ENCODE measurements at places on chromosomes 6 and 20. TPM values are rescaled to one million over a fixed set of nuclear protein-coding genes. Genes with fewer than 3 reads are reported as not detected.

DNA sequence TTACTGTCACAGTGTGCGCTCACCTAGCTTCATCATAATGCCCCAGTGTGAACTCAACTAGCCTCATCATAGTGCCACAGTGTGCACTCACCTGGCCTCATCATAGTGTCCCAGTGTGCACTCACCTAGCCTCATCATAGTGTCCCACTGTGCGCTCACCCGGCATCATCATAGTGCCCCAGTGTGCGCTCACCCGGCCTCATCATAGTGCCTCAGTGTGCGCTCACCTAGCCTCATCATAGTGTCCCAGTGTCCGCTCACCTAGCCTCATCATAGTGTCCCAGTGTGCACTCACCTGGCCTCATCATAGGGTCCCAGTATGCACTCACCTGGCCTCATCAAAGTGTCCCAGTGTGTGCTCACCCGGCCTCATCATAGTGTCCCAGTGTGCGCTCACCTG is 10.6 kb downstream of the TMEM242 start:
- no peak for DNase-seq

GRCh38 chr6:61977947-61978346 is 308.1 kb downstream of the KHDRBS2 start:
- no peak for DNase-seq

DNA sequence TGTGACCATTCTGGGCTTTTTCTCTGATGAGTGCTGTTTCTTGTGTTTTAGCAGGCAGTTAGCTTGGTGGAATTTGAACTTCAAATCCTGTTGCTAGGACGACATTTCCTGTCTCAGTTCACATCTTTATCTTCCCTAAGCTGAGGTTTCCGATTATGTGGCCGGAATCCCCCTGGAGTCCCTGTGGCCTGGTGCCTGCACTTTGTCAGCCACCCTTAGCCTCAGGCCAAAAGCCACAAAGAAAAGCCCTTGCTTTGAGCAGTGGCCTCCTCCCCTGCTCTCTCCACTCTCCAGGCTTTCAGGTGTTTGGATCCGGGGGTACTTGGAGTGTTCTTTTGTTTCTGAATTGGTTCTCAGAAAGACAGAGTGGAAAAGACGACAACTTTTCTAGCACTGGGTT is 59.9 kb upstream of the PMEPA1 start:
- DNase-seq = no peak

DNA sequence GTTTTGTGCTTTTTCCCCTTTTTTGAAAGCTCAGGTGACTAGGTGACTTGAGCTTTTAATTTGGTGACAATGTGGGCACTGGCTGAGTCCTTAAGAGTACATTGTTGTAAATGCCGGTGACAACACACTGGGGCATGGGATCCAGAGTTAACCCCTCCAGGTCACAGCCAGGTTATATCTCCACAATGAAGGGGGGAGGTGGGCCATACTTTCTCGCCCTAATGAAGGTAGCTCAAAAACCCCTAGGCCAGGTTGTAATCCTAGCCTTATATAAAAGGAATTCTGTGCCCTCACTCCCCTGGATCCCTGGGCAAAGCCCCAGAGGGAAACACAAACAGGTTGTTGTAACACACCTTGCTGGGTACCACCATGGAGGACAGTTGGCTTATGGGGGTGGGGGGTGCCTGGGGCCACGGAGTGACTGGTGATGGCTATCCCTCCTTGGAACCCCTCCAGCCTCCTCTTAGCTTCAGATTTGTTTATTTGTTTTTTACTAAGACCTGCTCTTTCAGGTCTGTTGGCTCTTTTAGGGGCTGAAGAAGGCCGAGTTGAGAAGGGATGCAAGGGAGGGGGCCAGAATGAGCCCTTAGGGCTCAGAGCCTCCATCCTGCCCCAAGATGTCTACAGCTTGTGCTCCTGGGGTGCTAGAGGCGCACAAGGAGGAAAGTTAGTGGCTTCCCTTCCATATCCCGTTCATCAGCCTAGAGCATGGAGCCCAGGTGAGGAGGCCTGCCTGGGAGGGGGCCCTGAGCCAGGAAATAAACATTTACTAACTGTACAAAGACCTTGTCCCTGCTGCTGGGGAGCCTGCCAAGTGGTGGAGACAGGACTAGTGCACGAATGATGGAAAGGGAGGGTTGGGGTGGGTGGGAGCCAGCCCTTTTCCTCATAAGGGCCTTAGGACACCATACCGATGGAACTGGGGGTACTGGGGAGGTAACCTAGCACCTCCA is 2.2 kb upstream of the VEGFA start:
- no peak for DNase-seq

GRCh38 chr20:58908221-58908620 is 55.7 kb downstream of the GNAS start:
- no peak for DNase-seq

BYSL gene
- total RNA-seq = 8.7 TPM

GRCh38 chr6:134680021-134680420 is 269.9 kb downstream of the ALDH8A1 start:
- DNase-seq = no peak

GRCh38 chr20:48709744-48710143 is 118.1 kb downstream of the PREX1 start:
- no peak for DNase-seq
